ENCODE measurements at places on chromosomes 7 and 10.

- no peak for DNase-seq
These were observed 31.3 kb downstream of the RAPGEF5 start for GRCh38 chr7:22325671-22326070.

DNA sequence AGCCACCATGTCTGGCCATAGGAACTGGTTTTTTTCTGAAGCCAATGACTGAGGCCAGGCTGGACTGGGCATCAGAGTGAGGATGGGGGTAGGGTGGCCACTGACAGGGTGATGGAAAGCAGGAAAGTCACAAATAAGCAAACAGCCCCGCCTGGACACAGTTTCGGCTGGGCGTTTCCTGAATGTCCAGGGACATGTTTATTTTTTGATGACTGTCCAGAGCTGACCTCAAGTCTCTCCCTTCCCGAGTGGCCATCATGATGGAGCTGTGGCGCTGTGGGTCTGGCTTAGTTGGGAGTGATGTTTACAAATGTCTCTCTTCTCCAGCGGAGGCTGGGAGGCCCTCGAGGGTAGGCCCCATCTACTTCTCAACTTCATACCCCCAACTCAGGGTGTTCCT is 37.1 kb upstream of the COMTD1 start:
- DNase-seq: no peak

GRCh38 chr7:21169667-21170580 is 258.0 kb upstream of the SP4 start:
- no peak for DNase-seq

DNA sequence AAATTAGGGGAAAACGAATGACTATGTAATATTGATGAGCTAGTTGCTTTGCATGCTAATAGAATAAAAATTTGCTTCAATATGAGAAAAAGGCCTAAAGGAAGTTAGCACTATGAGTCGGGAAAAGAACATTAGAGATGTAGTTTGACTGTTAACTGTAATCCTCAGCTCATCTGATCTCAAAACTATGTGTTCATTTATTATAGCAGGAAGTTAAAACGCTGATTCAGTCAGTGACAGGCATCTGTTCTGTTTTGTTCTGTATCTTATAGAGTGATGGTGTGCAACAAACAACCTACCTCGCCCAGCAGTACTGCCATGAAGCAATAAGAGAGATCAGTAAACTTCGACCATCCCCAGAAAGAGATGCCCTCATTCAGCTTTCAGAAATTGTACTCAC is 48.6 kb downstream of the PDSS1 start:
- no peak for DNase-seq

DNA sequence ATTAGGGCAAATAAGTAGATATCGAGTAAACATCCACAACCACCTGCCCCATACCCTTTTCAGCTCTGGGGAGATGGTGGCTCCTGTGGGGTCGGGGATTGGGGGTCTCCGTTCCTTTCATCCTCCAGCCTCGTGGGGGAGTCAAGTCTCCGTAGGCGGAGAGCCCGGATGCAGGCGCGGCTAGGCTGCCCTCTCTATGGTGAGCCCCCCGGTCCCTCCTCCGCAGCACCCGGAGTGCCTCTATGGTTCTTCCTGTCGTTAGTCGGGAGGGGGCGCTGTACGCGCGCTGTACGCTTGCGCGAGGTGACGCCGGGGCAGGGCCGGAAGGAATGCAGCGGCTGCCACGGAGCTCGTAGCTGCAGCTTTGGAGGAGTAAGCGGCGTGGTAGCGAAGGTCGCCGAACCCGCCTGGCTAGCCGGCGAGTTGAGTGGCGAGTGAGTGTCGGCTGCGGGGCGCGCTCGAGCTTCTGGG is 14.8 kb upstream of the MMD2 start:
- peak; percentile 95 for DNase-seq

DNA sequence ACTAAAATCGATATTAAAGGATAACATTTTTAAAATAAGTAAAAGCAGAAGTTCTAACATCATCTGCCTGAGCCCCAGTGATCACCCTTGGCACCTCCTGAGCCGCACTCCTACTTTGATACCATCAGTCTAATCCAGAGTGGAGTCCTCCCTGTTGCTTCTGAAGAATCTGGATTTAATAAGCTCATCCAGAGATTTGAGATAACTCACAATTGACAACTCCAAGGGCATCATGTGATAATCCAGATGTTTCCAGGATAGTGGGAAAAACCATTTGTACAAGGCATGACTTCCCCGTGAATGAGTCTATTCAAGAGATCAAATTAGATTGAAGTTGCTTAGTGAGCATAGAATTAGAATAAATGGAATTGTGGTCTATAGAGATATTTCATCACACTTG is 475.8 kb upstream of the C7orf33 start:
- DNase-seq: no peak

- no peak for DNase-seq
These were observed 139.6 kb downstream of the ADAM22 start for GRCh38 chr7:88073626-88074025.

DNA sequence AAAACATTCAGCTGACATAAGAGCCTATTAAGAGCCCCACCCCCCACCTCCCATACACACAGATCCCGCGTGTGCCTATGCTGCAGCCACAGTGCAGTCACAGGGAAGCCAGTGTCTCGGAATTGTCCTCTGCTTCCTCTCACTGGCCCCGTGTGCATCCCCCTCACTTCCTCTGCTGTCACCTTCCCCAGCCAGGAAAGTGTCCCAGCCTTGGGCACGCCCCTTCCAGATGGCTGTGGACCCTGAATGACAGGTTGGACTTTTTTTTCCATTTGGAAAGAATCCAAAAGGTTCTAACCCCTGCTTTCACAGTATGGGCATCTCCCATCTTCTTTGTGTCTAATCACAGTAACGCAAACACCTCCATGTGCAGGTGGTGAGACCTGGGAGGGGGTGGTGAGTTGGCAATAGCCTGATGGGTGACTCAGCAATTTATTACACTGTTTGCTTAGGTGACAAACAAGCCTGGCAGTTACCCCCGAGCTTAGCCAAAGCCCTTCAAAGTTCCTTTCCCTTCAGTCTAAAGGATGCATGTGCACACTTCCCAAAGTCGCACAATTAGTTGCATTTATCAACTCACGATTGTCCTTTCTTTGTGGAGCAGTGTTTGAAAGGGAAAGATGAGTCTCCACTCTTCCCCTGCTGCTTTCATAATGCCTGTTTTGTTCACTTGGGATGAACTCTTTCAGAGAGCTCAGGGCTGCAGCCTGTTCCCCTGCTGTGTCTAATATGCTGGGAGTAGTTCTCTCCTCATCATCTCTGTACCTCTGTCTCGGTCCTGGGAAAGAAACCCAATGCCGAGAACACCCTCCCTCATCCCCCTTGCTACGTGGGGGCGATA is 67.5 kb upstream of the EFCAB10 start:
- peak; percentile 57 for DNase-seq

DNA sequence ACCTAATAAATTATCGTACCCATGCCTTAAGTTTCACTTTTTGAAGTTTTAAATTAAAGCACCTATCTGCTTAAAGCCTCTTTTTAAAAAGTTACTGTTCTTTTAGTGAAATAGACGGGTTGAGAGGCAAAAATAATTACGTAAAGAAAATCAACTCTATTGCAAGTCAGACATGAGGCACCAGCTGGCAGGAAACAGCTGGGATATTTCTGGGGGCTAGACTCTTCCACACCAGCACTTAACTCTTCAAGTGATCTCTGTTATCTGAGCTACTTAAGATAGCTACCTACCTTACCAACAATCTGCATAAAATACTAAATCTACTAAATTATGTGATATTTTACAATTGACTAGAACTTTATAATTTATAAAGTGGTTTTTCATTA is 35.8 kb downstream of the GBF1 start:
- DNase-seq: no peak

GRCh38 chr10:129956286-129956670 is 7.8 kb downstream of the EBF3 start:
- no peak for DNase-seq

GRCh38 chr7:41880107-41880506 is 177.2 kb upstream of the INHBA start:
- no peak for DNase-seq

DNA sequence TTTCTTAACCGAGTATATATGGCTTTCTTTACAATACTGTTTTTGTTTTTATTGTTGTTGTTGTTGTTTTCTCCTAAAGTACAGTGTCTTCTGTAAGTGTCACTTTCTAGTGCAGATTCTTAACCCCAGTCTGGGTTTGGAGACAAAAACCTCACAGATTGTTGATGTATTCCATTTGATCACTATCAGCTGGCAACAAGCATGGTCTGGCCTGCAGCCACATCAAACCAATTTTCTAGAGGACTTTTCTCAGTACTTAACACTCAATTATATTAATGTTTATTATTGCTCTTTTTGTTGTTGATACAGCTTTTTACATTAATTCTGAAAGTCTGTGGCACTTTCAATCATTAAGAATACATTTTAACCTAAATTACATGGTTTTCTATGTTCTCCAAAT is 17.1 kb downstream of the LRRN3 start:
- no peak for DNase-seq

GRCh38 chr10:74145133-74145532 is 5.5 kb downstream of the AP3M1 start:
- DNase-seq: no peak

- DNase-seq: no peak
These were observed 46.2 kb downstream of the SEM1 start for GRCh38 chr7:96663457-96663856.

DNA sequence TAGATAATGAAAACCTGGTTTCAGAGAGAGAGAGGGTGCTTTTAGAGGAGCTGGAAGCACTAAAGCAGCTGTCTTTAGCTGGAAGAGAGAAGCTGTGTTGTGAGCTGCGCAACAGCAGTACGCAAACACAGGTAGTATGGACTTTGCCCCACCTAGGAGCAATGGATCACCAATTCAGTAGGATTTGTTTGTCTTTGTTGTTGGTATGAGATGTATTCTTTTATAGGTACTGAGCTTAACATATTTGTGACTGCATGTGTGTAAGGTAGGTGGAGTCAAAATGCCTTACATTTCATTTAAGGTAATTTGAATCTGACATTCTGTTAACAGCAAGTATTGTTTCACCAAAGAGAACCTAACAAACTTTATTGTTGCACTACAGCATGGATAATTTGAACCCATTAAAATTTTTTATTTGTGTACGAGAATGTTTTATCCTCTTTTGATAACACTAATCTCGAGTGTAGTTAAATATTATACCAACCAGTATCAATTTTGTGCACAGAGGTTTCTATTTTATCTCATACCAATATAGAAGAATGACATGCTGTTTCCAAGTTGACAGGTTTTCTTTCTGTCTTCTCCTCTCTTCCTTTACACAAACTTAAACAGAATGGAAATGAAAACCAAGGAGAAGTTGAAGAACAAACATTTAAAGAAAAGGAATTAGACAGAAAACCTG is 92.1 kb downstream of the CYP51A1 start:
- DNase-seq: no peak

DNA sequence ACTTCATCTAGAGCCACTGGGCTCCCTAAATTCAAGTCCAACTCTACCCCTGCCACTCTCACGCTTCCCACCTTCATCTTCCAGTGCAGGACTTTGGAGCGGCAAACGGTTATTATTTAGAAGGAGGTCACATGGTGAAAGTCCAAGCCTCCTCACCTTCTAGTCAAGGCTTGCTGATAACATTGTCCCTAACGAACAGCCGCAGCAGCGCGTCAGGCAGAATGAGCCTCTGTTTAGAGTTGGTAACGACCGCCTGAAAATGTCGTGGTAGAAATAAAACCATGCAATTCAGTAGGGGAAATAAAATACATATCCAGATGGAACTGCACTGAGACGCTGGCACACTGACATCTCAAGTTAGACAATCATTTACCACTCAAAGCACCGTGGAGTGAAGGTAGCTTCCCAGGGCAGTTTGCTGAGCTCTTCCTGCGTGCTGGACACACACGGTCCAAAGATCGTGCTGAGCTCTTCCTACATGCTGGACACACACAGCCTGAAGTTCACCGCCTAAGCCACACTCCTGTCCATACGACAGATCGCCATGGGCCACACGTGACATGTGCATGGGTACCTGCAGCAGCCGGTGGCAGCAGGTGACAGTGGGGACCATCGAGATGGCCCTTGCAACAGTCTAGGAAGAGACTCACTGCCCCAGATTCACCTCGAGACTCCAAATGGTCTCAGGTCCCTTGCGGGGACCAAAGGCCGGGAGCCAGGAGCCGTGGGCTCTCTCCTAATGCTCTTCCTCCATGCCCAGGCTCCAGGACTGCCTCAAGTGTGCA is 323.5 kb downstream of the PTPRN2 start:
- DNase-seq: no peak

- no peak for DNase-seq
These were observed 98.7 kb downstream of the CDK6 start for GRCh38 chr7:92737706-92738105.

DNA sequence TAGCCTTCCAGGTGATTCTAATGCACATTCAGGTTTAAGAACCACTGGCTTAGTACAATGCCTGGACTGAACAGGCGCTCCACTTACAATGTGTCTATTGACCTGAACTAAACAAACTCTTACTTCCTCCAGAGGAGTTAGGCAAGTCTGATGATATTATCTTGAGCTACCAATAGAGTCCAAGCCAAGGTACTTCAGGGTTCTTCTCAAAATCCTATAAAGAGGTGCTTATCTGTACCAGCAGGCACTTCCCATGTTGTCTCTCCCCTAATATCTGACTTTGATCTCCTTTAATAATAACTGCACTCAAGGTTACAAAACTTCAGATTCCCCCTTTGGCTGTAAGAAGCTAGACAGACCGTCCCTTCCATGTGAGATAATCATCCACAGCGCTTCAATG is 157.0 kb upstream of the SVIL start:
- DNase-seq: no peak

DNA sequence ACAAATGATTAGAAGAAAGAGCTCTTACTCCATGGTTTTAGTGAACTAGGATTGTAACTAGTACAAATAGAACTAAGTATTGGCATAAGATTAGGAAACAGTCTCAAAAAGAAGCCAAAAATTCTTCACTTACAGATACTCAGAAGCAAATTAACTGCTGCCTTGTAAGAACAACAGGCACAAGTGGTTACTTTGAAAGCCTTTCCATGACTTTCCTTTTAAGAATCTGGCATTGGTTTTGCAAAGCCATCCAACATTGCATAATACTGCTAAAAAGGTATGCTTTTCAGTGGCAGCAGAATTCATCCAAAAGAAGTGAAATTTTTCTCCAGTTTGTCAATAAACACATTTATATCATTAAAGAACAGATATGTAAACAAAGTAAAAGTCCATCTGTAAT is 126.8 kb upstream of the ODAD2 start:
- no peak for DNase-seq

DNA sequence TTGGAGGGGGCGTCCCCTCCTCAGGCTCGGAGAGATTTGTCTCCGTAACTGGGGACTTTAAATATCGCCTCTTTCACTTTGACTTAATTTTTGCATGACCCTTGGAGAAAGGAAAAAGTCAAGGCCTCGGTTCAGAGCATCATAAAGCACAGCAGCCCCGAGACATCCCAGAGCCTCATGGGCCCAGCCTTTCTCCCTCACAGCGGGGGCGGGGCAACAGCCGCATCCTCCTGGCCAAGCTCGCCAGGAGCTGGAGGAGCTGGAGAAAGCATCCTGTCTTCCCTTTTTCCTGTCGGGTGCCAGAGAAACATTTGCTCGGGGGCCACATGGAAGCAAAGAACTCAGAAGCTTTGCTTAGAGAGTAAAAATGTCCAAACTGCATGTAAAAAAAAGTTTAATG is 43.6 kb upstream of the DPYSL4 start:
- no peak for DNase-seq

- DNase-seq: no peak
These were observed 31.5 kb upstream of the SMNDC1 start for GRCh38 chr10:110336111-110336721.

- peak; percentile 83 for DNase-seq
These were observed 5.3 kb downstream of the SRGN start for GRCh38 chr10:69092959-69093850.
